ENCODE measurements at places on chromosomes 2 and 18. TPM values are rescaled to one million over a fixed set of nuclear protein-coding genes. Genes with fewer than 3 reads are reported as not detected.

CEP192 gene
- polyA plus RNA-seq = 37.5 TPM

PIGN gene
- polyA plus RNA-seq = 22.3 TPM

GRCh38 chr2:20224164-20224715, 690 bp downstream of the SDC1 start:
- no peak for DNase-seq

DNA sequence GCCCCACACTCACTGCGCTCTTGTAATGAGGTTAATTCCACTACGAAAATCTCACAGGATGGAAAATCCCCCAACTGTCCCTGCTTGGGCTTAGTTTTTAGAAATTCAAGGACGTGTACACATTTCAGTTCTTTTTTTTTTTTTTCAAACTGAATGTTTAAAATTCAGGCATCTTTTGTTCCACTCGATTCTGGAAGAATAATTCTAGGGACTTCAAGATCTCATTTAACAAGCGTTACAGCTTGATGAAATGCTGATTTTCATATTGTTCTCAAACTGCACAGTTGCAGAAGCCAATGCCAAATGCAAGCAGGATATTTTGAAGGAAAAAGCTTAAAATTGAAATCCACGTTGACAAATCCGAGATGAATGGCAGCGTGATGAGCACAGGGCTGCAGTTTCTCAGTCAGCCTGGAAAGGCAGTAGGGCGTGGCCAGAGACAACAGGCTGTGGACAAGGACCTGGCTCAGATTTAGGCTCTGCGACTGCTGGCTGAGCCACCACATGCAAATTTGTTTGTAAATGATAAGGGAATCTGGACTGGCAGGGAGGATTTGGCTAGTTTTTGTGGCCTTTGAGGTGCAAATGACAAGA, 128.1 kb upstream of the MYCN start:
- DNase-seq = no peak

MC4R gene
- polyA plus RNA-seq = 0.27 TPM

GRCh38 chr2:134715932-134716643, 2.7 kb downstream of the TMEM163 start:
- no peak for DNase-seq

COL3A1 gene
- 7,434 TPM for polyA plus RNA-seq

DNA sequence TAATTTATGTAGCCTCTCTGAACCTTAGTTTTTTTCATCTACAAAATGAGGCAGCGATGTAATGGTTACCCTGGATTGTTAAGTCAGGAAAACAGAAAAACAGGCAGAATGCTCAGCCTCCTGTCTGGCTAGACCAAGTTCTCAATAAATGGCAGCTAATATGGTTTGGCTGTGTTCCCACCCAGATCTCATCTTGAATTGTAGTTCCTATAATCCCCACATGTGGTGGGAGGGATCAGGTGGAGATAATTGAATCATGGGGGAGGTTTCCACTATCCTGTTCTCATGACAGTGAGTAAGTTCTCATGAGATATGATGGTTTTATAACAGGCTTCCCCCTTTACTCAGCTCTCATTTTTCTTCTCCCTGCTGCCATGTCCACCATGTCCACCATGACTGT, 220.0 kb downstream of the CMPK2 start:
- no peak for DNase-seq

HOXD4 gene
- polyA plus RNA-seq = 40.1 TPM

PLGLB1 gene
- 7.1 TPM for polyA plus RNA-seq

DNA sequence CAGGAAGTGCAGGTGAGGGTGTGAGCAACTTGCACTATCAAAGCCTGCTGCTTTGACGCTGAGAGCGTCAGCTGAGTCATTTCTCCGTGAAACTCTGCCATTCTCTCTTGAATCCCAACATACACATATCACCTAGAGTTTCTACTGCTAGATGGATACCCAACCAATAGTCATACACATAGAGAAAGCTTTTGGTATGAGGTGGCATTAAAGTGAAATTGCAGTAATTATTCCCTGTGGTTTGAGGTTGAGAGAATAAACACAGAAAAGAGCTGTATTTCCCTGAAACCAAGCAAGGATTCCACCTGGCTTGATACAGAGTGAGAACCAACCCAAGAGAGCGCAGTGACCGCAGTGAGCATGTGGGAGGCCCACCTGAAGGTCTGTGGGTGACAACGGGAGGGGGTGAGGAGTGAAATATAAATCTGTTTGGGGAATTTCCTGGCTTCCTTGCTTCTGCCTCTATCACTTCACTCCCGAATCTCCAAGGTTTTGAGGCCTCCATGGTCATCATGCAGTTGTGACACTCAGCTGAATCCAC, 28.8 kb upstream of the TMEM18 start:
- DNase-seq = no peak

All from left renal pelvis (tissue), 4 donors.